ENCODE measurements at places on chromosomes 13 and 19.

DNA sequence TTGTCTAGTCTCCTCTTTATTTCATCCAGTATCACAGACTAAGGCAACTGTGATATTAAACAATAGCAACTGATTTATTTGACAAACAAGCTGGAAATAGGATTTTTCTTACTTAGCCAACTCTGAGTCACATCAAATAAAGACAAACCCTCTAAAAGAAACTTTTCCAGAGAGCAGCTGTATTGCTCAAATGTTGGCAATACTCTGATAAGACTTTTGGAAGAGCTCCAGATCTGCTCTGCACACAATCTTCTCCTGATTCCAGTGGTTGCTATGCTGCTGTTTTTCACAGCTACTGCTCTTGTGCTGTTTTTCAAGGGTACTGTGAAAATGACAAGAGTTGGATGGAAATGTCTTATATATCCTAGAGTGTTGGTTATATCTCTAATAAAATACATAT lies 1479.2 kb downstream of the SLITRK5 start:
- DNase-seq = no peak

DNA sequence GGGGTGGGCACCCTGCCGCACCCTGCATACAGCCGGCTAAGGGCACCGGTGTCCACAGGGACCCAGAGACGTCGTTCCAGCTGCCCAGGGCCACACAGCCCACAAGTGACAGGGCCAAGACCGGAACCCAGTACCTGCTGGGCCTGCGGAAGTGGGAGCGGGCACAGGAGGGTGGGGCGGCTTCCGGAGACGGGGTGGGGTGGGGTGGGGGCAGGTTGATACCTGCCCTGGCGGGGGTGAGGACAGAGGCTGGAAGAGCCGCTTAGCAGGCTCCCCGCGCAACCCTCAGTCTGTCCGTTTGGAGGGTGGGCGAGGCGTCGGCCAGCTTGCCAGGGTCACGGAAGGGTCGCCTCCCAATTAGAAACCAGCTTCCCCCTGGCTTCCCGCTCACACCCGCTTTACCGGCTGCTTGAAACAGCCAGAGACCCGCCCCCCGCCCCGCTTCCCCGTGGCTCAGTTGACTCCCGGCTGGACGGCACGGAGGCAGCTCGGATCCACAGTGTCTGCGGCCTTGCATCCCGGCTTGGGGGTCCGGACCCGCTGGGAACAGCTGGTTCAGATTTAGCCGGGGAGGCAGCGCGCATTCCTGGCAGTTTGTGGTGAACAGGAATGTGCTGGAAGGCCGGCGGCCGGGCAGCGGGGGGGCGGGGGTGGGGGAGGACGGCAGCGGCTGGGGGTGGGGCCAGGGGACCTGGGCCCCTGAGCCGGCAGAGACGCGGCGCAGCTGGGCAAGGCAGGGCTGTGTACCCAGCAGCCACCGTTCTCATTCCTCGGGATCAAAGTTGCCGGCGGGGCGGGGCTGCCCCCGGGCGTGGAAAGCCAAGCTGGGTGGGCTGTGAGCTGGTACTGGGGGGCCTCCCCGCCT lies 1.9 kb downstream of the CNN2 start:
- no peak for DNase-seq

- peak; percentile 59 for DNase-seq
Measured at GRCh38 chr19:45677351-45678230, 9.6 kb downstream of the GIPR start.

- DNase-seq = no peak
Measured at GRCh38 chr13:44198826-44199225, 174.8 kb upstream of the SERP2 start.

- DNase-seq = no peak
Measured at GRCh38 chr13:40381935-40382764, 284.3 kb downstream of the FOXO1 start.

Measured in stimulated activated CD8-positive, alpha-beta memory T cell treated with anti-CD3 and anti-CD28 coated beads, Interleukin-4, amount 100 ng/mL, for 1 hour (primary cell).